SHP77 treated with DMSO at 0.1 percent for 48 hours (cell line): ENCODE measurements at places on chromosomes 12 and 14.

DNA sequence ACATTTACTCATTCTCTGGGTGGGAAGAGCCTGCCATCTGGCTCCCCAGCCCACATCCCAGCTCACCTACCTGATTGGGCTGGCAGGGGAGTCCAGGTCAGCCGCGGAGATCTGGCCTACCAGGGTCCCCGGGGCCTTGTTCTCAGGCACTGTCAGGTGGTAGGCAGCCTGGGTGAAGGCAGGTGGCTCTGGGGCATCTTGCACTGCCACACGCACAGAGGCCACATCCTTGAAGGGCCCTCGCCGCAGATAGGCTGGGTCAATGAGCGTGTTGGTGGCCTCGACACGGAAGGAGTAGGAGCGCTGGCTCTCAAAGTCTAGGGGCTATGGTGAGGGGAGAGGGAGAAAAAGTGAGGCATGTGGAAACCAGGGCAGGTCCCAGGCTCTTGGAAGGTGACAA lies 3.9 kb downstream of the CDH24 start:
- no peak for DNase-seq

GRCh38 chr12:74602881-74603672 lies 65.4 kb downstream of the ATXN7L3B start:
- no peak for DNase-seq

- DNase-seq: no peak
These were observed 191.6 kb upstream of the BMP4 start for GRCh38 chr14:54148251-54148650.

- no peak for DNase-seq
These were observed 31.7 kb downstream of the ATP2B1 start for GRCh38 chr12:89676930-89677329.

DNA sequence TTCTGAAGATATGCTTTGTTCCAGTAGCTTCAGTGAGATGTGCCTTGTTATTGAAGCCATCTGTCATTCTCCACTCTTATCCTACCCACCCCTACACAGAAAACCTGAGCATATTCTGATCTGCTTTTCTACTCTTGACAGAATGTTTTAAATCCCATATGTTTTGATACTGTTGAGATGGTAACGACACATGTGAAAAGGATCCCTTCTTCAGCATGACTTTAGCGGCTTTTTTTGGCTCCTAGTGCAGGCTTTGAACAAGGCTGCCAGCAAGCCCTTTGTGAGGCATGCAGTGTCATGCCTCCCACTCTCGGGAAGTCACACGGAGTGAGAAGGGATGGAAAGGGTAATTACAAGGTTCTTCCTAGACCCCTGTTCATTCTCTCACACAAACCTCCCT lies 228.8 kb upstream of the RGS6 start:
- DNase-seq: no peak

DNA sequence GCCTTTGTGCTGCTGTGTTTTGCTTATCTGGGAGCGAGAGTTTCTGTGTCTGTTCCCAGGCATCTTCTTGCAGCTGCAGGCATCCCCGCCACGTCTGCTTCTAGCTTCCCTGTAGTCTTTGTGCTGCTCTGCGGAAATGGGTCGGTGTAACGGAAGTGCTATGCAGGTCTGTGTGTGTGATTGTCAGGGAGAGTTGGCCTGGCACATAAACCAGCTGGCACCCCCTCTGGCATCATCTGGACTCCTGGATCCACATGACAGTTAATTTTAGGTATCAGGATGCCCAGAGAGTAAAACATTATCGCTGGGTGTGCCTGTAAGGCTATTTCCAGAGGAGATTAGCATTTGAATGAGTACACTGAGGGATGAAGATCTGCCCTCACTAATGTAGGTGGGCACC lies 9.4 kb upstream of the OASL start:
- no peak for DNase-seq

DNA sequence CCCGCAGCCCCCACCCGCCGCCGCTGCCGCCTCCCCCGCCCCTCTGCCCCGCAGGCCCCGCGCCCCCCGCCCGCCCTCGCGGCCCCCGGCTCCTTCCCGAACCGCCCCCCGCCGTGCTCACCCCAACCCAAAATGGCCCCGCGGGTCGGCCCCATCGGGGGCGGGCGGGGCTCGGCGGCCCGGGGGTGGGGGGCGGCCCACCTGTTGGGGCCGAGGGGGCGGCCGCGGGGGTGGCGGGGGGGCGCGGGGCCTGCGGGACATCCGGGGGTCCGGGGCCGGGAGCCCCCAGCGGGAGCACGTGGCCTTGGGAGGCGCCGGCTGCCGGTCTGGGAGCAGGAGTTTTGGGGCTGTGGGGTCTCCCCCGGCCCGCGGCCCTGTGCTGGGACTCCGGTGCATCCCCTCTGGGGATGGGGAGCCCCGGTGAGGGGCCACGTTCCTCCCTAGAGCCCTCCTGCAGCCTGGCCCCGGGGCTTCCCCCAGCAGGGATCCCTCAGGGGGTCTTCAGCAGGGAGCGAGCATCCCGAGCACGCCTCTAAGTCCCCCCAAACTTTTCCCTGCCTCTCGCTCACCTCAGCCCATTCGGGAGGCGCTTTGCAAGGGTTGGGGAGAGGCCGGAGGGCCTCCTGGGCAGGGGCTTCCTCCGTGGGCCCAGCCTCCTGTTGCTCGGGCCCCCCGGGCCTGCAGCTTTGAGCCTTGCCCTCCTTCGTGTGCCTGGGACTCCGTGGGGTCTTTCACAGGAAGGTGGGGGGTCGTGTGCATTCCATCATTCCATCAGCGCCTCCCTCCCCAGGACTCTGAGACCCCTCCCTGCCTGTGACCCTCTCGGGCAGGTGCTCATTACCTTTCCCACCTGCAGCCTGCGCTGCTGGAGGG lies 710 bp downstream of the MTA1 start:
- no peak for DNase-seq

DNA sequence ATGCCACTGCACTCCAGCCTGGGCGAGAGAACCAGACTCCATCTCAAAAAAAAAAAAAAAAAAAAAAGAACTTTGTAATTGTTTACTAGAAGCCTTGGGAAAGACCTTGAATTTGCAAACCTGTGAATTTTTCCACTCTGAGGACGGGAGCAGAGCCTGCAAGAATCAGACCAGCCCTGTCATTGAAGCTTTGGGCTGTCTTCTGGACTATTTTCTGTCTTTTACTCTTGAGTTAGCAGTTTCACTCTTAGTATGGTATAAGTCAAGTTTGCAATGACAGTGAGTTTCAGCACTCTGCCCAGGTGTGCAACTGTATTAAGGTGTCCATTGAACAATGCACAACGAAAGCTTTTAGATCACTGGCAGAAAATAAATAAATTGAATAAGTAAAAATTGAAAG lies 81.4 kb upstream of the KRAS start:
- DNase-seq: no peak

GRCh38 chr14:82190742-82191141 lies 657.1 kb upstream of the SEL1L start:
- no peak for DNase-seq

DNA sequence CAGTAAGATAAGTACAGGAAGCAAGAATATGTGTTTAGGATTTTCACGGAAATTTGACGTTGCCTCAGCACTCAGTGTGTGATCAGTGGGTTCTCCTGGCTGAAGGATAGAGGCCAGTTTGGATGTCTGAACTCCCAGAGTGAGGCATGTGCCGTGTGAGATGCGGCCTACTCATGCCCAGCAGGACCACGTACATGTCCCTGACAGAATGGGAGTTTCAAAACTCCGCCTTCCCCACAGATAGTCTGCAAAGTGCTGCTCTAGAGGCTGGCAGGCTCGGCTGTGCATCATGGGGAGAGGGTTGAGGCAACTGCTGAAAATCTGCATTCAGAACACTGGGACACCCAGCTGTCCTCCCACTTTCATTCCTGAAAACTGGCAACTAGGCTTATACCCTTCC lies 58.3 kb downstream of the NINJ2 start:
- no peak for DNase-seq

GRCh38 chr12:50580436-50580835 lies 75.7 kb downstream of the DIP2B start:
- no peak for DNase-seq

DNA sequence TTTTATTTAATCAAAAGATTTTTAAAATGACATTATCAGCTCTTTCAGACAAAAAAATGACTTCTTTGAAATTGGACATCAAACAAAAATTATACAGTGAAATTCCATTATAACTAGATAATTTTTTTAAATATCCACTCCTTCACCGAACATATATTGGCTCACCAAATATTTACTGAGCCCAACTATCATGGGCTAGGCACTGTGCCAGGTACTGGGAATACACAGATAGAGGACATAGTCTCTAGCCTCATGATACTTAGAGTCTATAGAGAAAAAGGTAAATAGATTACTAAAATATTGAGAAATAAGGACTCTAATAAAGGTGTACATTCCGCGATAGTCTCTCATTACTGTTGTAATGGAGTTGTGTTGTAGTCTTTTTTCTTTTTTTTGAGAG lies 219.9 kb downstream of the SEC23A start:
- no peak for DNase-seq

DNA sequence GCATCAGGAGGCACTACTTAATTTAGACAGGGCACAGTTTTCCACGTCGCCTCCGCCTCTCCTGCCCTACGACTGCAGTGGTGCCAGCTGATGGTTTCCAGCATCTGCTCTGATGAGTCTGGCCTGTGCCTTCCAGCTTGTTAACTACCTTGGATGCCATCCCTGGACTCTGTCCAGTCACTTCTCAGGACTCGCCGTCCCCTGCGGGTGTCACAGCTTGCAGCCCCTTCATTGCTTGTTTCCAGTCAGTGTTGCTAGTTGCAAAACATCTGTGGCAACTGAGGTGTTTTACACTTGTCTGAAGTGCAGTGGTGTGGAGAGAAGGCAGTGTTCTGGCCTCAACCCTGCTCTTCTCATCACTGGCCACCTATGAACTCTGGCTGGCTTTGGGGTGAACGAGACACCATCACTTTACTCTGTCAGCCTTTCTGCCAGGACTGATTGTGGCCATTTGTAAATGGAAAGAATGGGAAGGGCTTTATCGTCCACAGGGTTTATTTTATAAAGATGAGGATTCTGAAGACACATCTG lies 8.3 kb downstream of the ADGRD1 start:
- no peak for DNase-seq

DNA sequence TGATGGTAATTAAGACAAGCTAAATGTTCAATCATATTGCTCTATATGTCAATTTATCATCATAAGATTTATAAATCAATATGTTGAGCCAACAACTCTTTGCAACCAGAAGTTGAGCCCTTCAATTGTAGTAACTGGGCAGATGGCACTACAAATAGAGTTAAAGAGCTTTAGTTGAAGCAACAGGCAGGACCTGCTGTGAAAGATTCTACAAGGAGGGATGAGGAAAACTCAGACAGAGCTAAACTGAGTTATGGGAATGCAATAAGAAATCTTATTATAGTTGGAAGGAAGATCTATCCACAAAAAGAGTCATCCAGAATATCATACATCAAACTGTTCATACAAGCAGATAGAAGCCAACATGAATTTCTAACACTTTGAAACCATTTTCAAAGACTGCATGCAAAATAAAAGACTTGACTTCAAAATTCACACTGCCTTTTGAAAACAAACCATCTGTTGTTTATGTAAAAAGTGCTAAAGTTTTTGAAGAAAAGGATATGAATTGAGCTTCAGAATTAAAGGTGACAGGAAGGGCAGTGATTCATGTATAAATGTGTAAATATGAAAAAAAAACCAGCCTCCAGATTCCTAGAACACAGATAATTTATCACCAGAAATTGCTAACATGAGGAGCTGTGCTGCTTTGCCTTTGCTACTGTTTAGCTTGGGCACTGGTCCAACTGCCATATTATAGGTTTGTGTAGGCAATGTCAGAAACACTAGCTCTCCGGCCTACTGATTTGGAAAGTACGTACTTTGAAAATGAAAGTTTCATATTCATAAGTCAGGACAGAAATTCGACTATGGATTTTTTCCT lies 133.2 kb downstream of the SLC35F4 start:
- DNase-seq: no peak

DNA sequence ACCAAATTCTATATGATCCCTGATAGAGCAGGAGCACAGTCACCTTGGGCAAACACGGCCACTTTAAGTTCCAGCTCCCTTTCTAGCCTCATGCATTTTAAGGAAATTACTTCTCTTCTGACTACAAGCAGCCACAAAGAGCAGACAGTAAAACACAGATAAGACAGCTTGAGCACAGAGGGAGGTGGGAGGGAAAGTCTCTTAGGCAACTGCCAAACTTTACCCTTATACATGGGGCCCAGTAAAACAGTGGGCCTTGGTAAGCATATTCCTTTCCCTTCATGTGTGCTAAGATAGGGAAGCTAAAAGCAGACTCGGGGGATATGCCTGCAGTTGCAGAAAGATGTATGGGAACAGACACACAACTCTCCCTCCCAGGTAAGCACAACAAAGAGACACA lies 235.9 kb downstream of the CPNE8 start:
- no peak for DNase-seq

- peak; percentile 85 for DNase-seq
These were observed 109.3 kb downstream of the ITPR2 start for GRCh38 chr12:26723379-26724308.

DNA sequence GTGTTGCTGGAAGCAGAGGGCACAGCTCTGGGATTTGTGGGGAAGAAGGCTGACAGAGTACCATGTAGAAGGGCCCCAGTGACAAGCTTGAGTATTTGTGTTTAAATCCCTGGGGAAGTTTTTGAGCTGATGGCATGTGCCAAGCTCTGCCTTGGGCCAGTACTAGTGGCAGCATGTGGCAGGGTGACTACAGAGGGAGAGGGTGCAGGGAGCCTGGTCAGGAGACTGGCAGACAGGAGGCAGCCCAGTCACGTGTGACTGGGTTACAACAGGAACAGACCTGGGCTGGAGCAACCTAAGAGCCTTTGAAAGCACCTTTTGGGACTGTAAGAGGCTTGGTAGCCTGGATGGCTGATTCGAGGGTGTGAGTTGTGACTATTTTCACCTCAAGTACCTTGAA lies 112.1 kb downstream of the TSPAN9 start:
- no peak for DNase-seq

GRCh38 chr12:89783359-89784060 lies 74.9 kb upstream of the ATP2B1 start:
- no peak for DNase-seq

DNA sequence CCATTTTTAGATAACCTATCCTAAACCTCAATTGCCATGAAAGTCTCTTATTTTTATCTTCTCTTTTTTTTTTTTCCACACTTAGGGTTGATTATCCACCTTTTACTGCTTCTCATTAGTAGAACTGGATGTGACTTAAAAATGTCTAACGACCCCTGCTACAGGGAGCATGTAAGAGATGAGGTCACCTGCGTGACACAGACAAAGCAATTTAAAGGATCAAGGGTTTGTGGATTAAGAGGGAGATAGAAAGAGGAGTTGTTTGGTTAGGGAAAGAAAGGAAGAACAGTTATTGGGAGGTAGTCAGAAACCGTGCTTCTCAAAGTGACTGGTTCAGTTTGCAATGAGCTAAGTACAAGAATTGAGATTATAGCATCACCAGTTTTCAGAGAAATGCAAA lies 239.1 kb downstream of the ALX1 start:
- DNase-seq: no peak
